ENCODE measurements at places on chromosomes 11 and 22.

- DNase-seq, result no peak
Measured at GRCh38 chr11:99325847-99326246, 305.1 kb downstream of the CNTN5 start.

GRCh38 chr11:47538741-47539565 is 14.0 kb downstream of the CELF1 start:
- no peak for DNase-seq

DNA sequence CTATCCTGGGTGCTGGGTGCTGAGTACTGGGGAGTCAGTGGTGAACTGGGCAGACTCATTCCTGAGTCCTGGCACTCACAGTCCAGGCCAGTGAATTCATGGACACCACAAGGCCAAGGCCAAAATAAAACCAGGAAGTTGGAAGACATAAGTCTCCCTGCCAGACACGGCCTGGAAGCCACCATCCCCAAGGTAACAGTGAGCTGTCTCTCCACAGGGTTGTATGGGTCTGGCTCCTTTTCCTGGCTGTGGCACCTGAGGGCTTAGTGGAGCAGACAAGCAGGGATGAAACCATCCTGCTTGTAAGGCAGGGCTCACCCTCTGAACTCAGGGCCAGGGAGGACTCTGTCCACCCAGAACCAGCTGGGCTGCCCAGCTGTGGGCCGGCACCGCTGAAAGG is 54.7 kb upstream of the ALX4 start:
- no peak for DNase-seq

GRCh38 chr22:40399621-40400020 is 29.2 kb downstream of the SGSM3 start:
- no peak for DNase-seq

DNA sequence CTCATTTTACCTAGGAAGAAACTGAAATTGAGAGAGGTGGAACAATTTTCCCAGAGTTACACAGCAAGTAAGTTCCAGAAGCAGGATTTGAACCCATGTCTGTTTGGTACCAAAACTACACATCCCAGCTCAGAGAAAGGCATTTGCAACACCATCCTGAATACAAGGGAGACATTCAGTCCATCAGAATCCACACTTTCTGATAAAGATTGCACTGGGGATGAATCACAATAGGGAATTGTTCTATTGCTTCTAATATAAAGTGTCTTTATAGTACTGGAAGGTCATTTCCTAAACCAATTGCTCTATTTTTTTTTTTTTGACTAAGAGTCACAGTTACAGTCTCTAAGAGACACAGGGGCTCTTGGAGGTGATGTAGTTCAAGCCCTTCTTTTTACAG is 208.1 kb upstream of the CADM1 start:
- no peak for DNase-seq

DNA sequence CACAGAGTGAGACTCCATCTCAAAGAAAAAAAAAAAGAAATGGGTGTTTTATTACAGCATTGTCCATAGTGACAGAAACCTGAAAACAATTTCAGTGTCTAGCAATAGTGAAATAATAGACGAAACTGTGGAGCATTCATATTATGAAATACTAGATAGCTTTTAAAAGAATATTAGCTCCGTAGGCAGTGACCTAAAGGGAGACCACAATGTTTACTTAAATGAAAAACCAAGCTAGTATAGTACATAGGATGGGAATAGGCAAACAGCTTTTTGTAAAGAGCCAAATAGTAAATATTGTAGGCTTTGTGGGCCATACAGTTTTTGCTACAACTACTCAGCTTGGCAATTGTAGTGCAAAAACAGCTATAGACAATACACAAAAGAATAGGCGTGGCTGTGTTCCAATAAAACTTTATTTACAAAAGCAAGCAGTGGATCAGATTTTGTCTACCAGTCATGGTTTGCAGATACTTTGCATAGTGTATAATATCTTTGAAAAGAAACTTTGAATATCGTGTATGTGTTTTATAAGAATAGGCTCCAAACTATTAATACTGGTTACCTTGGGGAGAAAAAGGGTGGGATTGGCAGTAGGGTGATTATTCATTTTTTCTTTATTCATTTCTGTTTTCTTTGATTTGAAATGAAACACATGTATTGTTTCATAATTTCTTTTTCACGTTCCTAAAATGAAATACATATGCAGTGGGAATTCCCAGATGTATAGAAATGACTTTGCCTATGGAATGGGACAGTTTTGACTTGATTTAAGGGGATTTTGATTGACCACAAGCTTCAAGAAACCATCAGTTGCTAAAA is 50.7 kb downstream of the PRR5L start:
- DNase-seq, result no peak

DNA sequence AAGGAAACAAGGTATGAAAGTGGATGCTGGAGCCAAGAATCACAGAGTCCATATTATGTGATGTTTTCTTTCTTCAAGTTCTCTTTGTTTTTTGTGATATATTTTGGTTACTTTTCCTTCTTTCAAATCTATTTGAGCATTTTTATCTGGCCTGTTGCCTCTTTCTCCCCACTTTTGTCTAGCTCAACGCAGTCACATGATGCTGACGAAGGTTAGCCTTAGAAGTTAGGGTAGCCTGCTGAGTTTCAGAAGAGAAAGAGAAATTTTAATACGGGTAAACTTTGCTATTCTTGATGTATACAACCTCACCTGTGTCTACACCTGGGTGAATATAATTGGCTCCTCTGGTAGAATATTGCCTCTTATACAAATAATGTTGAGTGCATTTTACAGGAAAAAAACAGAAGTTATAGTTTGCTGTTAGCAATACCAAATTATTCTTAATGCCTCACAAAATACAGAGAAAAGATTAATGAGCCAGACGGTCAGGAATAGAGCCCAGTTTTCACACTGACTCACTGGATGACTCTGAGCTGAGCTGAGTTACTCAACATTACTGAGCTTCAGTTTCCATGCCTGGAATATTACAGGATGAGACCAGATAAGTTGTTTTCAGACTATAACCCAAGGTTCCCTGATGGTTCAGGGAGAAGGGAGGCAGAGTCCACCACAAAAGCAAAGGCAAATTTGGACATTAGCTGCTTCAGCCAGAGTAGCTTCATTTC is 161.6 kb upstream of the BDNF start:
- no peak for DNase-seq

DNA sequence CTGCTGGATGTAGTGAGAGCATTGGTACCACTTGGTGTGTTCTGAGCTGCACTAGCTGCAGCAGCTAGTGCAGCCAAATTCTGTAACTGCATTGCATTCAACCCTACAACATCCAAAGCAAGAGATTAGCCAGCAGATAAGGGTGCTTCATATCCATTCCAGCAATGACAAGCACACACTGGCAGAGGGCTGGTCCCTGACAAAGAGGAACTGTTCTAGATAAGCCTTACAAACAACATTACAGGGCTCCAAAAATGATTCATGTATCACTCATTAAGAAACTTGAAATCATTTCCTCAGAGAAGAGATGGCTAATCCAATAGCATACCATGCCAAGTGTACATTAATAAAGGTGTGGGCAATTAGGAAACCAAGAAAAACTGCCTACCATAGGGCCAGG is 28.4 kb upstream of the RAPSN start:
- DNase-seq, result no peak

DNA sequence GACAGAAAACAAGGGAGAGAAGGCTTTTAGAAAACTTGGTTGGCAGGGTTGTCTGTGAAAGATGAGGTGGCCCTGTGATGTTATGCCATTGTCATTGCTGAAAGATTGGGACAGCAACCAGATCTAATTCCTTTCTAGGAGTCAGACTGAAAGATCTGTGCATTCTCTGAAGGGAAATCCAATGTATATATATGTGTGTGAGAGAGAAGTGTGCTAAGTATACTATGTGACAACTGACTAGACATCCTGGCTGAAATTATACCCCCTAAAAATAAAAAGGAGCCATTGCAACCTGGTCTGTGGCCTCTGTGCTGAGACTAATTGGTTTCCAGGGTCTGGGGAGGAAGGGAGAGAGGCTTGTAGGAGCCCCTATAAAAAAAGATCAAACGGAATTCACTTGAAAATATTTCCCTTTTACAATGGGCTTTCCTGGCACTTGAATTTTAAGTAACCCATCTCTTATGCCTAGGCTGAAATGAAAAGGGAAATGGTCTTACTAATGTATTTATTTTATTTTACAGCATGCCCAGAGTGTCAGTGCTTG is 1.2 kb upstream of the MPPED2 start:
- DNase-seq, result no peak

DNA sequence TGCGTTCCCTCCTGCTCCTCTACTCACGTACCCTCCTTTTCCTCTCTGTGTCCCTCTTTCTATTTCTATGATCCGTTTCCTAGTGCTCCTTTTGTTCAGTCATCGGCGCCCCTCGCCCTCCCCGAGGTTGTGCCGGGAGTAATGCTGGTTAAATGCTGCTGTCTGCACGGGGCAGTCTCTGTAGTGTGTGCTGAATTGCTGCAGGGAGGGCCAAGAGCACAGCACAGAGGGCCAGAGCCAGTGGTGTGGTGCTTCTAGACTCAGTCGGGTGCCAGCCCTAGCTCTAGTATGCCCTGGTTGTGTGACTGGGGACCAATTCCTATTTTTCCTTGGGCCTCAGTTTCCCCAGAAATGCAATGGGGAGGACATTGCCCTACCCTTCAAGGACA is 98.3 kb downstream of the PKNOX2 start:
- DNase-seq, result no peak

GRCh38 chr11:128903248-128904061 is 12.3 kb downstream of the KCNJ5 start:
- DNase-seq, result no peak

- no peak for DNase-seq
Measured at GRCh38 chr11:101438126-101438525, 145.7 kb downstream of the TRPC6 start.

- DNase-seq, result no peak
Measured at GRCh38 chr11:61602775-61603569, 22.1 kb upstream of the SYT7 start.

- DNase-seq, result no peak
Measured at GRCh38 chr22:31230155-31230870, 18.2 kb downstream of the LIMK2 start.

GRCh38 chr11:126083829-126084607 is 21.4 kb upstream of the CDON start:
- no peak for DNase-seq

GRCh38 chr11:34860034-34860433 is 56.1 kb downstream of the APIP start:
- no peak for DNase-seq

DNA sequence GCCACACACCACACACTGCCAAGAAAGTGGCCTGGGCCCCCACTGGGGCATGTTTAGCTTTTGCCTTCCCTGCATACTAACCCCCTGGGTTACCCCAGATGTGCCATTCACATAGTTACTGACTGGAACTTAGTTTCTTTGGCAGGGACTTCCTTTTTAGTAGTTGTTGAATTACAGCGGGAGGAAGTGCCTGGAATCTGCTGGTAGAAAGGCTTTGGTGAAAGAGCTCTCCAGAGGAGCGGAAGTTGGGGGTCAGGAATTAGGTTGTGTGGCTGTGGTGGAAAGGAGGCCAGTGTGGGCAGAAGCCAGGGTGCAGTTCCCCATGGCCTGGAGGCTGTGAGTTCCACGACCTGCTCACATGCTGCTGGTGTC is 69.0 kb downstream of the MED15 start:
- DNase-seq, result no peak

GRCh38 chr11:128720522-128720985 is 26.7 kb downstream of the FLI1 start:
- DNase-seq, result no peak

Measured in stimulated activated CD8-positive, alpha-beta memory T cell treated with anti-CD3 and anti-CD28 coated beads, Interleukin-7, amount 100 ng/mL, for 1 hour (primary cell).